ENCODE measurements at places on chromosomes 3 and 15. TPM values are rescaled to one million over a fixed set of nuclear protein-coding genes. Genes with fewer than 3 reads are reported as not detected.

GRCh38 chr3:45043728-45044299 lies 17.7 kb downstream of the CLEC3B start:
- no peak overlapping the region for H3K27ac ChIP-seq
- no peaks in the 10 kb centered on the region for H3K4me1 ChIP-seq
- no peaks in the 10 kb centered on the region for H3K27me3 ChIP-seq
- no peaks in the 10 kb centered on the region for H3K36me3 ChIP-seq
- no peak for DNase-seq

- no peak overlapping the region for H3K4me3 ChIP-seq
- DNase-seq = no peak
- no peaks in the 10 kb centered on the region for H3K4me1 ChIP-seq
- no peaks in the 10 kb centered on the region for H3K27me3 ChIP-seq
These were observed 24.2 kb downstream of the PXYLP1 start for GRCh38 chr3:141255846-141256261.

DNA sequence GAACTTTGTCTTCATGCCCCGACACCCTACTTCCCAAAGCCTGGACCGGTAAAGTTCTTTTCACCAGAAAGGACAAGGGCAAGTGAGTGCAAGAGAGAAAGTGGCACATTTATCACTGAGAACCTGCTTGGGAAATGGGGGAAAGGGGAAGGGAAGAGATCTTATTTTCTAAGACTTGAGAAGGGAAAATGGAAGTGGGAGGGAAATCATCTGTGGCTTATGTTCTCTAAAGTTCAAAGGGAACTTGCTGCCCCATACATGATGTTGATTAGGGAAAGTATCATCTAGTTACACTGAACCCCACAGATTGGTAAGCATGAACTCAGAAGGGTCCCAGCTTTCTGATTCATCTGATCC lies 199.5 kb upstream of the LPP start:
- H3K36me3 ChIP-seq = no peaks in the 10 kb centered on the region
- DNase-seq = no peak
- H3K27ac ChIP-seq = no peak overlapping the region
- no peaks in the 10 kb centered on the region for H3K27me3 ChIP-seq

DNA sequence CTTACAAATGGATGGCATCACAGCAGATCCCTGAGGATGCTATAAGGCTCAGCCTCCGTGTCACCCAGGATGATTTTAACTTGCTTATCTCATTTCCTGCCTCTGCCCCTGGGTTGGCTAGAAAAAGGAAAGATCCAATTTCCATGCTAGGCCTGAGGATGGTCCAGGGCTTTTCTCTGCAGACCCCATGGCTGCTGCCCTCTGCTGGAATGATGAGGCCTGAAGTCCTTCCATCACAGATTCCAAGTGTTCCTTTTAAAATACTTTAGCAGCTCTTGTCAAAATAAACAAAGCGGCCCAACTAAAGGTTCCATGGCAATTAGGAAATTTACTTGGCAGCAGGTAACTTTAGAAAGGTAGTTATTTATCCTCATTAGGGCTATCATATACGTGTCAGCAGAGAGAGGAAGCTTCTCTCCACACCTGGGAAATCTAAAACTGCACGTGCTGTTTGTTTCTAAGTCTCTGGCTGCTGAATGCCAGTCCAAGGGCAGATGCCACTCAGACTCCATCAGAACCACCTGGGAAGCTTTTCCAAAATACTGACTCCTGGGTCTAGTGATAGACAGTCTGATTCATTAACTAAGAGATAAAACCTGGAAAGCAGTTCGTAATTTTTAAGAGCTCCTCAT lies 401.9 kb upstream of the IL12A start:
- DNase-seq = no peak
- H3K4me3 ChIP-seq = no peak overlapping the region
- peaks cover 2% of the 10 kb centered on the region for H3K27me3 ChIP-seq
- H3K4me1 ChIP-seq = no peaks in the 10 kb centered on the region
- no peaks in the 10 kb centered on the region for H3K36me3 ChIP-seq

DNA sequence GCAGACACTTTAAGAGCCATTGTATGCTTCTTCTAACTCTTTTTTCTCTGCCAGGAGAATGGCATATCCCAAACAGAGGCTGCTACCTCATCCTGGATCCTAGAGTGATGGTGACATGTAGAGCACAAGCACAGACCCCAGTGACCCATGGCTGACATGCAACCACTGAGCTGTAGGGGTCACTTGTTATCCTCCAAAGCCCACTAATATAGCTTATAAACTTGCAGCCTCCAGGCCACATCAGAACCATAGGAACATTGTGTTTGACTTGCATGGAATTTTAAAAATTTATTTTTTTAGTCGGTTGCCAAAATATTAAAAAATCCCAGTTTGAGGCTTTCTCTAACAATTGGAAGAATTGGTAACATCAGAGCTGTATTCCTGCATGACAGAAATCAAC lies 283.0 kb upstream of the WNT5A start:
- H3K4me1 ChIP-seq = no peaks in the 10 kb centered on the region
- H3K27ac ChIP-seq = no peak overlapping the region
- no peaks in the 10 kb centered on the region for H3K36me3 ChIP-seq
- no peaks in the 10 kb centered on the region for H3K27me3 ChIP-seq

PPARG gene
- 88.1 TPM for total RNA-seq

Data from Panc1 (cell line).